Mesenchymal stem cell (in vitro differentiated cells and primary cell): ENCODE measurements at places on chromosomes 11 and 22.
A peak's percentile ranks its signal among the peaks of the same experiment; 100 is the strongest.

DNA sequence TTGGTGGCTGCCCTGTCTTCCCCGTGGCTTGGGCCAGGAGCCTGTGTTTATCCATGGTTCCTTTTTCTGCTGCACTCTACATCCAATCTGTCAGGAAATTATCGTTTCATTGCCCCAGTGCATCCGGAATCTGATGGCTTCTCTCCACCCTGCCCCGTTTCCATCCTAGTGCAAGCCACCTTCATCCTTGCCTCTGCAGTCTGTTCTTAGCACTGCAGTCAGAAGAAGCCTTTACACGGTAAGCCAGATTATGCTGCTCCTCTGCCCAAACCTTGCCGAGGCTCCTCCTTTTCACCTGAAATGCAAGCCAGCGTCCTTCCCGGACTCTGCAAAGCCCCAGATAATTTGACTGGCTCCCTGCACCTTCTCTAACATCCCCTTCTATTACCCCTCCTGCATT lies 45.1 kb downstream of the PARVG start:
- DNase-seq = no peak

- DNase-seq = no peak
These were observed 216.1 kb upstream of the ZBED5 start for GRCh38 chr11:11073996-11074395.

GRCh38 chr11:27699242-27699925 lies 871 bp downstream of the BDNF start:
- peak; percentile 71 for DNase-seq

GRCh38 chr11:45028911-45029682 lies 78.4 kb upstream of the TP53I11 start:
- no peak for DNase-seq

- DNase-seq = peak; percentile 68
These were observed at the start of gene ST3GAL4 for GRCh38 chr11:126355324-126355925. Gene ST3GAL4 (plus strand): TSS chr11:126355686. CDS start chr11:126406156, 50,470 bp downstream.

- DNase-seq = peak; percentile 83
These were observed 7.2 kb downstream of the ARSA start for GRCh38 chr22:50620593-50621355.

GRCh38 chr11:60942970-60943565 lies 8.9 kb downstream of the SLC15A3 start:
- no peak for DNase-seq

DNA sequence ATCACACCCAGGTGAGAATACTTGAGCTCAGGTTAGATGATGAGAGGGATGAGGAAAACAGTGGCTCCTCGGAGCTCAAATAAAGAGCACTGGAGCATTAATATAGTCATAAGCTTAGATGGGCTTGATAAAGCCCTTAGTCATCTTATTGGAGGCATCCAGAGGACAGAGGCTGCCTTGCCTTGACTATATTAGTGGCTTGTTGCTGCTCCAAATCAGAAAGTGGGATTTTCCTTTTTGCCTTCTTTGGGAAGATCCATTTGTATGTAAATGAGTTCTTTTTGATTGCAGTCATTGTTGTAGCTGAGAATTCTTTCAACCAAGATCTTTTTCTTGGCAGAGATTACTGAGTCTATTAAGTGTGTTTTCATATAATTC lies 18.9 kb downstream of the ADM start:
- peak; percentile 40 for DNase-seq

- peak; percentile 18 for DNase-seq
These were observed 5.9 kb upstream of the MMP3 start for GRCh38 chr11:102849311-102849710.

DNA sequence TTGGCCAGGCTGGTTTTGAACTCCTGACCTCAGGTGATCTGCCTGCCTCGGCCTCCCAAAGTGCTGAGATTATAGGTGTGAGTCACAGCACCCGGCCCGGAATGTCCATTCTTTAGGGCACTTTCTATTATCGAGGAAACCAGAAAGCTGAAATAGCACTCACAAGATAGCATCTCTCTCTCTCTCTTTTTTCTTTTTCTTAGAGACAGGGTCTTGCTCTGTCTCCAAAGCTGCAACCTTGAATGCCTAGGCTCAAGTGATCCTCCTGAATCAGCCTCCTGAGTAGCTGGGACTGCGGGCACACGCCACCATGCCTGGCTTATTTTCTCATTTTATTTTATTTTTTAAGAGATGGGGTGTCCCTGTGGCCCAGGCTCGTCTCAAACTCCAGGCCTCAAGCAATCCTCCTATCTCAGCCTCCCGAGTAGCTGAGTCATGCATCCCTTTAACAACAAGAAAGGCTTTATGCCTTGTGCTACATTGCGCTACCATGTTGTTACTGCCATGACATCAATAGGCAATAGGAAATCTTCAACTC lies 7.2 kb upstream of the EED start:
- no peak for DNase-seq

- no peak for DNase-seq
These were observed 94.5 kb downstream of the RPS6KA4 start for GRCh38 chr11:64453466-64453865.

- DNase-seq = no peak
These were observed at the start of gene UBE2L6 for GRCh38 chr11:57567515-57568329. Gene UBE2L6 (minus strand): TSS chr11:57567672. CDS start chr11:57567611, 61 bp downstream.

DNA sequence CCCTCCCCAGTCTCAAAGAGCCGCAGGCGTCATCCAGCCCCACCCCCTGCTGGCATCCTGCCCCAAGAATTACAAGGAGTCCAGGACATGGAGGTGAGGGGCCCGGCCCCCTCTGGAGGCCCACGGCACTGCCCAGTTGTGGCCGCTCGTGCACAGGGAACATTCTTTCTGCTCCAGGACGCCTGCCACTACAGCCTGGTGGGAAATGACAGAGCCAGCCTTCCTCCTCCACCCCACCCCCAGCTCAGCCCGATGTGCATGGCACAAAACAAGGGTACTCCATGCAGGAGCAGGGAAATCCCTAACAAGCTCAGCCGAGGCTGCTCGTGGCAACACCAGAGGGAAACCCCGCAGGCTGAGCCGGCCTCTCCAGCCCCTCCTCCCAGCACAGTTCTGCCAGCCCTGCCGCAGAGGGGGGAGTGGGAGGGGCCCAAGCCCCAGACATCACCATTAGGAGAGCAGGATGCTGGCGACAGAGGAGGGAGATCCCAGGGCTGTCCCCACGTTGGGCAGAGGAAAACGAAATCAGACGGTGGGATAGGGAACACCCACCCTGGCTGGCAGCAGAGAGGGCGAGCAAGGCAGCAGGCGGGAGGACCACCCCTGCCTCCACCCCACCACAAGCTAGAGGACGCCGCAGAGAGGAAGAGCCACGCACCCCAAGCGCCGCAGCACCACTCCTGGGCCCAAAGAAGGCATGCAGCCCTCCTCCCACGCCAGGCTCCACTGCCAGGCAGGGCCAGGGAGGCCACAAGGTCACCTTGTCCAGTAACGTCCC lies 10.0 kb downstream of the IGSF9B start:
- DNase-seq = no peak

GRCh38 chr22:23067691-23068090 lies 2.6 kb upstream of the GNAZ start:
- no peak for DNase-seq

- no peak for DNase-seq
These were observed 22.8 kb upstream of the TRIM21 start for GRCh38 chr11:4416306-4416705.

- no peak for DNase-seq
These were observed 152.3 kb upstream of the RAG2 start for GRCh38 chr11:36750349-36750748.

DNA sequence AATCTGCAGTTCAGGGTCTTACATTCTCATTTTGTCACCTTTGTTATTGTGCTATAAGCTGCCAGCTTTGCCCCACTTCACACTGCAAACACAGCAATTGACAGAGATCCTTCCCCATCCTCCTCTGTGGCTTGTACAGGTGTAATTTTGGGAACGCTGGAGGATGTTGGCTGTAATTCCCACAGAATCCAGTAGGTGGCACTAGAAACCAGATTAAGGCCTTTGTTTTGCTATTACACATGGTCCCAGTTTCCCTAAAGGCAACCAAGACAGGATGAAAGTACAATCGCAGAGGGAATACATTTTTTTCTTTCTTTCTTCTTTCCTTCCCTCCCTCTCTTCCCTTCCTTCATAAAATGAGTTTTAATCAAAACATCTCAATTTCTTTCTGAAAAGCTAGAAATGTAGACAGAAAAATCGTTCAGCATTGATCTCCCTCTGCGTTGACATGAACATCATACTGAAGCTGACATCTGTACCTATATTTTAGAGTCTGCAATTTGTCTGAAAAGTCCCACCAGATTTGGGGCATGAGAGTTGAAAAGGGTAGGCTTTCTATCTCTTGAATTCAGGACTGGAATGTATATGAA lies 21.3 kb upstream of the NELL1 start:
- peak; percentile 46 for DNase-seq

DNA sequence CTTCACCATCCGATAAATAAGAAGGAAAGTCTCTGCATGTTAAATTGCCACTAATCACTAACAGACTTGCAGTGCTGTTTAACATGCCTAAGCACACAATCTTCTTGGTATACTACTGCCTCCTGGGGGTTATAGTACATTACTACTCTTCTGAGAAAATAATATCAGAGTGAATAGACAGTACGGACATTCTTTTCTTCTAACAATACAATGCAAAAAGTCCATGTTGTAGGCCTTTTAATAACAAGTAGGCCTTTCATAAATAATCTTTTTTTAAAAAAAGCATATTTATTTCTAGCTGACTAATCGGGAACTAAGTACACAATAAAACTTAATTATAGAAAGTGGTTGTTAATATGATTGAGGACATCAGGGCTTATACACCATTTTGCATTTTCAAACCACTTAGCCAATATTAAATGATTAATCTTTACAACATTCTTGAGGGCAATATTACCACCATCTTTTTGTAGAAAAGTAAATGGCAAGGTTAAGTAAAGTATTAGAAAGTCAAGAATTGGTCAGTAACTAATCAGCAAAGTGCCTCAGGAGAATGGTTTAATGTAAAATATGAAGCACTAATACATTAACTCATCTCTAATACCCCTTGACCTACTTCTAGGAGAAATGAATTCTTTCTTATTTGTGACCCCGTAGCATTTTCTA lies 84.7 kb downstream of the TTC28 start:
- peak; percentile 68 for DNase-seq

- no peak for DNase-seq
These were observed 5.4 kb downstream of the BRSK2 start for GRCh38 chr11:1394936-1395772.

DNA sequence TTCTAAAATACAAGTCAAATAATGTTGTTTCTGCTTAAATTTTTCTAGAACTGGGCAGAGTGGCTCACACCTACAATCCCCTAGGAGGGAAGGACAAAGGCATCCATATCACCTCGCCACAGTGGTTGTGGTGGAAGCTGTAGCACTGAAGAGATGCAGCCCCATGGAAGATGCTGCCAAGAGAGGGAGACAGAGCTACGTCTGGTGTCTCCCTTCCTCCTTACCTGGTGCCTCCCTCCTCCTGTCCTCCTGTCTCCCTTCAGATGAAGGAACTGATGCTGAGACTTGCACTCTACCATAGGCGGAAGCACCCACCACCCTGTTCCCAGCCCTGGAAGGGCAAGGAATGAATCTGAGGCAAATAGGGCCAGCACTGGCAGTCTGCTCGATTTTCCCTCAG lies 22.3 kb downstream of the MMP27 start:
- no peak for DNase-seq

- no peak for DNase-seq
These were observed 72.1 kb upstream of the CD44 start for GRCh38 chr11:35066783-35067423.

DNA sequence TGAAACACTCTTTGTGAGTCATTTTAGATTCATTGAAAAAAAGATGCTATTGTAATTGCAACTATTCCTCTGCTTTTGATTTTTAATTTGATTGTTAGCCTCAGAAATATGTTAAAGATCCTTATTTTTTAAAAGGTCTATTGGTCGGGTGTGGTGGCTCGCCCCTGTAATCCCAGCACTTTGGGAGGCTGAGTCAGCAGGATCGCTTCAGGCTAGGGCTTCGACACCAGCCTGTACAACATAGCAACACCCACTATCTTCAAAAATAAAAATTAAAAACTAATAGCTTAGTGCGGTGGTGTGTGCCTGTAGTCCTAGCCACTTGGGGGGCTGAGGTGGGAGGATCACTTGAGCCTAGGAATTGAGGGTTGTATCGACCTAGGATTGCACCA lies 71.9 kb upstream of the MYO18B start:
- no peak for DNase-seq

DNA sequence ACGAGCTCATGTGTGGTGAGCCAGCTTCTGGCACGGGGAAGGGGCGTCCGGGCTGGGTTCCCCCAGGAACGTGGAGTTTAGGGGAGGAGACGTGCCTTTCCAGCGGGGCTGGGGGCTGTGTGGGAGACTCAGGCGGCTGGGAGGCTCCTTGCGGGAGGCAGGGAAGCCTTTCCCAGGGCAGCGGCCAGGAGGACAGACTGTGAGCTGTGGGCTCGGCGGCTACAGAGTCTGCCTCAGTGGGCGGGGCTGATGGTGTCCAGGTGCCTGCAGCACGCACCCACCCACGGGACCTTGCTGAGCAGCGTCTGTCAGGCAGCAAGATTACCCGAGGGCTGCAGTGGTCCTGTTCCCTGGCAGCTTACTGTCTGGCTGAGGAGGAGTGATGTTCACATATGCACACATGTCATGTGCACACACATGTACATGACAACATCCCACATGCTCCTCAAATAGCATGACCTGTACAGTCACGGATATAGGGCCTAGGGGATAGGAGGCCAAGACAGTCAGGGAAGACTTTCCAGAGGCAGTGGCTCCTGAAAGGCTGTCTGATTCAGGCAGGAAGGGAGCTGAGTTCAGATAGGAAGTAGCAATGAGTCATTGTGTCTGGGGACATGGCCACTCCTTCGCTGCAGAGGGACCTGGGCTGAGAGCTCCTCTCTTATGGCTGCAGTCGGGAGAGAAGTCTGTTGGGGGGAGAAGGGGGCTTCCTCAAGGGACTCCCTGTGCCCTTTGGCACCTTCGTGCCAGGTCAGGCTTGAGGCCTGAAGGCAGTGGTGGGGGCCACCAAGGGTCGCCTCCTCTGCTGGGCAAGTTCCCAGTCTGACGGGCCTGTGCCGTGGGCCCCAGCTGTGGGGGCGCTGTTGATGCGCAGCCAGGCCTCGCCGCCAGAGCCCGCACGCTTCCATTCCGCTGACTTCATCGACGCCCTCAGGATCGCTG lies 23.3 kb upstream of the PPP6R3 start:
- DNase-seq = peak; percentile 89

DNA sequence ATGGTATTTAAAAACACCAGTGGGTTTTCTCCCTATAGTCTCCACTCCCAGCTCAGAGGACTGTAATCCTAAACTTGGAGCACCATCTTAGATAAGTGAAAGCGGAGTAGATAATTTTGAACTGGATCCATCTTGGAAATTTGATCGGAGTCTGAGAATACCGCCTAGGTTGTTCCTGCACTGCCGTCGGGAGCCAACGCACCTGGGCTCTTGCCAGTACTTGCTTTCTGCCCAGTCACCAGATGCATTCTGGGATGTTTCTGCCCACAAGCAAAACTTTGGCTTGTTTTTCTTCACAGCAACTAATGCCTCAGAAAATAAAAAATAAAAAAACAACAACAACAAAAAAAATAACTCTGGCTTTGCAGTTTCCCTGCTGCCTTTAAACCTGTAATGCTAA lies 113.0 kb upstream of the MTMR2 start:
- DNase-seq = no peak
